Hematopoietic multipotent progenitor cell treated with erythropoietin and hydrocortisone succinate and interleukin-3 and kit ligand, for 4 days (in vitro differentiated cells): ENCODE measurements at places on chromosomes 7 and 10.
A peak's percentile ranks its signal among the peaks of the same experiment; 100 is the strongest.

DNA sequence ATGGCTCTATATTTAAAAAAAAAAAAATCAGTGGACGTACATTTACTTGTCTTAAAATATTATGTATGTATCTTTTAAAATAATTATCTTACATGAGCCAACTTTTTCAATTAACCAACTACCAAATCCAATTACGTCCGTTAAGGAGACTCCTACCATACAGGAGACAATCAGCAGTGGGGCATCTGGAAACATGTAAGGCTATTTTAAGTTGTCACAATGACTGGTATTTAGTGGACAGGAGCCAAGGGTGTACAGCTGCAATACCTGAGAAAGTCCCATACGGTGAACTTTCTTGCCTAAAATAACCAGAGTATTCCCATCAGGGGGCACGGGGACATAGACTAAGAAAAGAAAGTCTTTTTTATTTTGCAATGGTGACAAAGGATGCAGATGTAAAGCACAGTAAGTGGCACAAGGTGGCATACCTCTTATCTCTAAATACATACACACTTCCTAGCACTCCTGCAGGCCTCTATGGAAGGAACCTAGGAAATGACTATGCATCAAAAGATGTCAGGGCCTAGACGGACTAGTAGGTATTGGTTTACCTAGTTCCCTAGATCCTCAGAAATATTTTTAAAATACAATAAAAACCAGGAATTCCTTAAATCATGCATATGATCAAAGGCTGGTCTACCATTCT lies 16.0 kb upstream of the TLL2 start:
- DNase-seq: peak; percentile 23

- DNase-seq: no peak
Measured at GRCh38 chr10:84158061-84158460, 15.5 kb upstream of the GPR15LG start.

- DNase-seq: peak; percentile 55
Measured at GRCh38 chr7:150903606-150904005, 51.3 kb downstream of the AOC1 start.

GRCh38 chr7:23242321-23242720 lies 4.3 kb upstream of the GPNMB start:
- no peak for DNase-seq

DNA sequence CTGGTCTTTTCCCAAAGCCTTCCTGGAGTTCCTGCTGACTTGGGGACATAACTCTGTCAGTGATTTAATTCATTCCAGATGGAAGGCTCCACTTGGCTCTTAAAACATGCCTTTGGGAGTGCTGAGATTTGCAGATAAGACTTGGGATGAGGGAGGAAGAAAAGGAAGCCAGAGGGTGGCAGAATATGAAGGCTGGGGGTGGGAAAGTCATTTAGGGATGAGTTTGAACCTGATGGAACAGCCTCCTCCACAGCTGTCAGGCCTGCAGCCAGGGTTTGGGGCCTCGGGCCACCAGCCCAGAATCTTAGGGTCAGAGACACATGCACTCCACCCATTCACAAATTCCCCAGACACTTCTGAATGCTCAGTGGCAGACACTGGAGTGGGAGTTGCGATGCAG lies 28.4 kb upstream of the EIF5AL1 start:
- DNase-seq: no peak

- no peak for DNase-seq
Measured at GRCh38 chr10:60834401-60834800, 56.1 kb downstream of the CDK1 start.

GRCh38 chr10:131177431-131178327 lies 133.8 kb downstream of the TCERG1L start:
- no peak for DNase-seq

DNA sequence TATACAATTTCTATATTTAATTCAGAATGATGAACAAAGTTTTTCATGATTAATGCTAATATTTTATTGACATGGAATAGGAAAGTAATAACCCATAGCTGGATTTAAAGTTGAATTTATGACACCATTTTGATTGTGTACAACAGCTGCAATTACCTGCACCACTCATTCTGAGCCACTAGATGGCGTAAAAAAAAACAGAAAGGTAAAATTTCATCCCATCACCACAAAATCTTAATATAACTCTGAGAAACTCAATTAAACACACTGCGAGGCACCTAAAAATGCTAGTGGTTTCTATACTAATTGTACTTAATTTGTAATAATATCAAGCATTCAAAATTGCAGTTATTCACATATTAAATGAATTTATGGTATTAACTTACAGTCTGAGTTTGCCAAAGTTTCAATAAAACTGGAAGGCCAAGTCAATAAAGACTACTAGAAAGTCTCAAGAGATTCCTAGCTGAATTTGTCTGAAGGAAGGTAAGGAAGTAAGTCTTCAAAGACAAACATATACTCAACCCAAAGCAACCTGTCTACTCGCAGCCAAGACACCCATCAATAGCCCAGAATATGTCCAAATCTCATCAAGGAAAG lies 182.5 kb downstream of the SKAP2 start:
- peak; percentile 70 for DNase-seq

DNA sequence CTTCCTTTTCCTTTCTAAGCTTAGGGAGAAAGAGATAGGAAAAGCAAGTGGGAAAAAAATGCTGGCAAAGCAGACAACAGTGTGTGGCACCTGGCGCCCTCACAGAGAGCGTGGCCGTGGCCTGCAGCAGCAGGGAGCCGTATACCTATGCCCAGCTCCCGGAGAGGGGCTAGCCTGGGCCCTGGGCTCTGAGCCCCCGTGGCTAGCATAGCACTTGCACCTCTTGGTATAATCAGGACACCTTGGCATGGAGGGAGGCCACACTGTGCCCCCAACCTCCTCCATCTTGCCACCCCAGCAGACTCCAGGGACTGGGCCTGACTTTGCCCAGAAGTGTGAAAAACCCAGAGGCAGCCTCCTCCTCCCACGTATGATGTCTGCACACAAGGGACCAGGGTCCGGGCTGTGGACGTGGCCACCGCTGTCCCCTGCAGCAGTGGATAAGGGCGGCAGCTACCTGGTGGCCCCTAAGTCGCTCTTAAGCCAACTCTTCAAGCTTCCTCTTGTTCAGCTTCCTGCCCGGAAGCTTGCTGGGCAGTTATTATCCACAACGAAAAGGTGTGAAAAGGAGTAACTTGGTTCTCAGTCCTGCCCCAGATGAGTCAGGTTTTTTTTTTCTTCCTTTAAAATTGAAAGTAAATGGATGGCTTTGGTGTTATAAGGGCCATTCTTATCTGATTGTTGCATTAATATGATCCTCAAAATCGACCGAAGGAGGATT lies 249.1 kb upstream of the PITRM1 start:
- no peak for DNase-seq

DNA sequence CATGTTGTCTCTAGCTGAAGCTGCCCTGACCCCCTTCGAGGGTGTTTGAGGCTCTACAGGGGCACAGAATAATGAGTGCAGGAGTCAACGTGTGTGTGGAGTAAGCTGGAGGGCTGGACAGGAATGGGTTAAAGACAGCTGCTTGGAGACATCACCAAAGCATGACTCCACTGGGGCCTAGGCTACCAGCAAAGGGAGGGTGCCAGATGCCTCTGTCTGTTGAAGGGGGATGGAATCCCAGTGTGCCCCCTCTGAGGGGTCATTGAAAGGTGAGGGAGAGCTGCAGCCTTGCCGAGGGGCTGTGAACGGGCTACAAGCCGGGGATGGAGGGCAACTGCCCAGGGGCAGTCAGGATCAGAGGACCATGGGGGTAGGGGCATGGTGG lies 51.7 kb upstream of the PODXL start:
- no peak for DNase-seq

DNA sequence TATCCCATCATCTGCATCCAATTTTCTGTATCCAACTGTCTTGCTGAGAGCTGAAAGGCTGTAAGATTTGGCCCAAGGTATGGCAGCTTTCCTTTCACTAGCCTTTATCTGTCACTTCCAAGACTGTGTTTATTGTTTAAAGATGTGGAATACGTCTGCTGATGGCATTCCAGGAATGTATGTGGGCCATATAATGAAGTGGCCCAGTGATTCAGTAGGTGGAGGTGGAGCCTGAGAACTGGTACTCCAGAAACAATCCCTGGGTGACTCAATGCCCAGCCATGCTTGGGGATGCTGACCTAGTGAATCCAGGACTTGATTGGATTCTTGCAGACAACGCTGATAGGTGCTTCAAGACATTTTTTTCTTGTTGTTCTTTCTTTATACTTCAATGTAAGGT lies 13.5 kb downstream of the NEUROD6 start:
- DNase-seq: no peak

- DNase-seq: no peak
Measured at GRCh38 chr7:87702326-87702725, 74.1 kb downstream of the RUNDC3B start.

GRCh38 chr7:13990319-13990983 lies 985 bp upstream of the ETV1 start:
- peak; percentile 65 for DNase-seq

DNA sequence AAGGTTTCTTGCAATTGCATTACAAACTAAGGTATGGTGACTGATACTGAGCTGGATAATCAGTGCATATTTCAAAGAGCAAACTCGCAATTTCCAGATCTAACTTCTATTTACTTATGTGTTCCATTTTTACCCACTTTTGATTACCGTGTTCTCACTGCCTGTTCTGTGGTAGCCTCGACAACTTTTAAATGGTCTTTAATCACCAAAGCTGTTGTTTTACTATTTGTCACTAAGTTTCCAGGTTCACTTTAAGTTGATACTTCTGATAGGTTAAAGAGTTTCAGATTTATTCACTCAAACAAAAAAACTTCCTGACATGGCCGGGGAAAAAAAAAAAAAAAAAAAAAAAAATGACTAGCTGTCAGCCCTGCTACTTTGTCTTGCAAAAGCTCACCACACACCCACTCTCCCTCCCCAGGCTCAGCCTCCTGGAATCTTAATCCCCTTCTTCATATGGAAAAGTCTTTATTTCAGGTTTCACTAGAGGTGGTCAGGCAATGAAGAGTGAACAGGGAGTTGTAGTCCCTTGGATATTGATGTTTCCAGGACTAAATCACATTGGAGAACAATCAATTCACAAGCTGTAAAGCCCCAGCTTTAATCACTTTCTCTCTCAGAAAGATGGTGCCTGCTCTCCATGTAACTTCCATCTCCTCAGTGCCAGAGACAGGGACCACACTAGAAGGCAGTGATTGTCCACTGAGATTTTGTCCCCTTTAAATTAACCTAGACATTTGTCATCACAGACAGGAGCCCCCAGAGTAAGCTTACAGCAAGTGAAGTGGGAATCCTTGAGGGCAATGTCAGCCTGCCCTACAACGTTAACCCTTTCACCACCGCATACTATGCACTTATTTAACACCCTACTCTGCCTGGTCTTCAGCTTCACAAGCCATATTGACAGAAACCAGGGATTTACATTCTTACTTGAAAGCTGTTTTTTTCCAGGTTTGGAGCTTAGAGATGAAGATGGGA lies 749.1 kb upstream of the SORCS1 start:
- DNase-seq: no peak

- no peak for DNase-seq
Measured at GRCh38 chr10:131248376-131249165, 63.0 kb downstream of the TCERG1L start.

DNA sequence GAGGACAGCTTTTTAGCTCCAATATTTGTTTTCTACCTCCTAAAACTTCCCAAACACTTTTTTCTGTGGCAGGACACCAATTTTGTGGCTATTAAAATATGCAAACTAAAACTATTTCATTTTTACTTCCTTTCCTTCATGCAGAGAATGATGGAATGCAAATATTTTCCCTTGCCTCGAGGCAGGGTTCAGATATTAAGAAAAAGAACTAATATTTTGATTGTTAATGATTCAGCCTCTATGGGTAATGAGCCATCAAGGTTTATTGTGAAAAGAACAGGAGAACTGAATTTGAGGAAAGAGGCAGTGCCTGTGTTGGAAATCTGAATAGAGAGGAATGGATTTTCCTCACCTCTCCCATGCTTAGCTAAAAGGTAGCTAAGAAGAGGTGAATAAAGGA lies 43.1 kb upstream of the CASD1 start:
- no peak for DNase-seq

DNA sequence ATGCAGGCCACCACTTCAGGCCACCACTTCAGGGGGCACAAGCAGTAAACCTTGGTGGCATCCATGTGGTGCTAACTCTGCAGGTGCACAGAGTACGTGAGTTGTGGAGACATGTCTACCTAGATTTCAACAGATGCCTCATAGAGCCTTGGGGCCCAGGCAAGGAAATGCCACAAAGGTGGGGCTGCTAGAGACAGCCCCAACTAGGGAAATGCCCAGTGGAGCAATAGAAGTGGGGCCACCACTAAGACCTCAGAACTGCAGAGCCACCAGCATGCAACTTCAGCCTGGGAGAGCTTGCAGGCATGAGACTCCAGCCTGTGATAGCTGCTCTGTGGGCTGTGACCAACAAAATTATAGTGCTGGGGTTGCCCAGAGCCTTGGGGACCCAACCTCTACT lies 107.6 kb downstream of the DNAJC1 start:
- no peak for DNase-seq

- no peak for DNase-seq
Measured at GRCh38 chr10:101030496-101031127, 317 bp downstream of the PDZD7 start.

DNA sequence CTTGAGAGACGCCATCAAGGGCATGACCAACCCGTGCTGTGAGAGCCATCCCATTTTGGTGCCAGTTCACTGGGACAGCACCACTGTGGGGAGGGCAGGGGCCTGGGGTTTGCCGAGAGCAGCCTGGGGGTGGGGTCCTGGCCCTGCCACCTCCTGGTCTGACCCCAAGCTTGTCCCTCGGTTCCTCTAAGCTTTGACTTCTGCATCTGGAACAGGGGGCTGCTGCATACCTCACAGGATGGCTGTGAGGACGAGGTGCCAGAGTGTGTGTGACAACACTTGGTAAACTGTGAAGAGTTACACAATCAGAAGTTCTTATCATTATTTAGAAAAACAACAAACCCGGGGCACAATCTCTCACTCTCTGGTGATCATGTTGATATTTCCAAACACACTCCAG lies 89.9 kb downstream of the CRTAC1 start:
- no peak for DNase-seq

GRCh38 chr10:119256897-119257296 lies 49.5 kb downstream of the GRK5 start:
- DNase-seq: no peak

DNA sequence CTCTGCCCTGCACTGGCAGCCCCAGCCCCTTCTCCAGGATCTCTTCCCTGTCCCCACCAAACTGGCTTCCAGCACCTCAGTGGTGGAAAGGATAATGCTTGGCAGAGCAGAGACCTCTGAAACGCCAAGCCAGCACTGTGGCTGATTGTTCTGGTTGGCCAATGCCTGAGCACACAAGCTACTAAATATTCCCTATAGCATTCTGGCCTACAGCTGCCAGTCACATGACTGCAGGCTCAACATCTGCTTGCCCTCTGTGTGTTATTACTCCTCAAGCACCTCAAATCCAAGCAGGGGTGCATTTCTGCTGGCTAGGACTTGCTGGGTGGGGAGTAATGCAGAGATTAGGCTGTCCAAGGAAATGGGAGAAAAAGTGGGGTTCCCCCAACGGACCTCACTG lies 6.1 kb downstream of the TBATA start:
- DNase-seq: no peak

- peak; percentile 50 for DNase-seq
Measured at GRCh38 chr10:116271593-116272439, 1.2 kb downstream of the GFRA1 start.

GRCh38 chr7:71385330-71385729 lies 253.4 kb downstream of the GALNT17 start:
- no peak for DNase-seq
